ENCODE measurements at places on chromosomes 16 and 17. TPM values are rescaled to one million over a fixed set of nuclear protein-coding genes. Genes with fewer than 3 reads are reported as not detected.
A peak's percentile ranks its signal among the peaks of the same experiment; 100 is the strongest.

DNA sequence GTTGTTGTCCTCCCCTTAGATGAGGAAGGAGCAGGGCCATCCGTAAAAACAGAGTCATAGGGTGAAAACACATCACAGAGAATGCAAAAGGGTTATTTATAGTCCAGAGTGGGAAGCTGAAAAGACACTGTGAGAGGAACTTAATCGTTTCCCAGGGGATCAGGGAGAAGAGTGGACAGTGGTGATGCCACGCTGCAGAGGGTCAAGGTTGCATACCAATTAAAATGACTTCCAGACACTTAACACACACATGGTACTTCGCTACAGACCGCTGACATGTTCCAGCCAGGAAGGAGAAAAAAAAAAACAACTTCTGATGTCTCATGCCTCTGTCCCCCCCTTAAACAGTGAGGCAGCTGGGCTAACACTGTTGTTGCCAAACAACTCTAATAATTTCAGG lies 713.8 kb upstream of the RBFOX1 start:
- no peak overlapping the region for H3K27ac ChIP-seq
- no peaks in the 10 kb centered on the region for H3K36me3 ChIP-seq
- H3K4me1 ChIP-seq = no peaks in the 10 kb centered on the region

DNA sequence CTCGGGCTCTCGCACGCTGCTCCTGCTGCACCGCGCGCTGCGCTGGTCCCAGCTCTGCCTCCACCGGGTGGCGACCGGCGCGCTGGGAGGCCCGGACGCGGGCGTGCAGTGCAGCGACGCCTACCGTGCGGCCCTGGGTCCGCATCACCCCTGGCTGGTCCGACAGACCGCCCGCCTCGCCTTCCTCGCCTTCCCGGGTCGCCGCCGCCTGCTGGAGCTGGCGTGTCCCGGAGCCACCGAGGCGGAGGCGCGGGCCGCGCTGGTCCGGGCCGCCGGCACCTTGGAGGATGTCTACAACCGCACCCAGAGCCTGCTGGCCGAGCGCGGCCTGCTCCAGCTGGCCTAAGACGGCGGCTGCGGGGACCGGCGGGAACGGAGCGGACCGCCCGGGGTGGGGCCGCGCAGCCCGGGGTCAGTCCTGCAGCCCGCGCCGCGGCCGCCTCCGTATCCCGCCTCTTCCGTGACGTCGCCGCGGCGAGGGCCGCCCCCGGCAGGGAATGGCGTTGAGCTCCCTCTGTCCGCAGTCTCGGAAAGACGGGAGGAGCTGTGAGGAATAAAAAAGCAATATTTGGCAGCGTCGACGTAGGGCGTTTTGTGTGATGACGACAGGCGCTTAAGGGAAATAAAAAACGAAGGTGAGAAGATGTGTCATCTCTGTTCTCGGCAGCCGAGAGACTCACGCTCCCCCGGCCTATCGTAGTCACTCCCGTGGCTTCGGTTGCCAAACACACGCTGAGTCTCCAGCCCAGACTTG lies 1.4 kb downstream of the GLTPD2 start:
- H3K27ac ChIP-seq = peak overlapping the region; percentile 97
- peak; percentile 24 for DNase-seq
- H3K27me3 ChIP-seq = no peaks in the 10 kb centered on the region
- H3K4me1 ChIP-seq = peaks cover 56% of the 10 kb centered on the region
- peak overlapping the region; percentile 62 for H3K4me3 ChIP-seq

Gene PHOSPHO1
- 0.38 TPM for total RNA-seq

DNA sequence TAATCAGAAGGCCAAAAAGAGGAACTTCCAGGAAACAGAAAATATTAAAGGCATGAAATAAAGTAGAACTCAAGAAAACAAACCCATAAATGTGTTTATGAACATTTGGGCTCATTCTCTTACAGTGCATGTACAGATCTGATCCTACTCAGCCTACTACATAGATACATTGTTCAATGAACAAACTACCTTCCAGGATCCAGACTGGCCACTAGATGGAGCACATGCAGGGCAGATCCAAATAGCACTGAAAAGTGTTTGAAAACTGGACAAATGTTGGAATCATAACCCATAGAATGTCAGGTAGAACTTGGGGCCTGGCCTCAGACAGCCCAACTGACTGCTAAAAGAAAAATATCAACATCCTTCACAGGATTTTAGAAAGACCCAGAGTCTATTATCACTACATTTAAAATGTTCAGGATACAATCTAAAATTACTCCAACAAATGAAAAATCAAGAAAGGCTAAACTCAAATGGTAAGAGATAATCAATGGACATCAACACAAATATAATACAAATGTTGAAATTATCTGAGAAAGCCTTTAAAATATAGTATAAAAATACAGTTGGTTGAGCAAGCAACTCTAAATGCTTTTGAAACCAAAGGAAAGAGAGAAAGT lies 122.4 kb upstream of the NUDT7 start:
- H3K4me1 ChIP-seq = no peaks in the 10 kb centered on the region
- no peak for DNase-seq
- no peaks in the 10 kb centered on the region for H3K27me3 ChIP-seq
- no peak overlapping the region for H3K4me3 ChIP-seq
- H3K27ac ChIP-seq = no peak overlapping the region
- no peaks in the 10 kb centered on the region for H3K36me3 ChIP-seq
